ENCODE measurements at places on chromosomes 6 and 20. TPM values are rescaled to one million over a fixed set of nuclear protein-coding genes. Genes with fewer than 3 reads are reported as not detected.

GSTA4 gene
- not detected for total RNA-seq

LGSN gene
- total RNA-seq: not detected

DNA sequence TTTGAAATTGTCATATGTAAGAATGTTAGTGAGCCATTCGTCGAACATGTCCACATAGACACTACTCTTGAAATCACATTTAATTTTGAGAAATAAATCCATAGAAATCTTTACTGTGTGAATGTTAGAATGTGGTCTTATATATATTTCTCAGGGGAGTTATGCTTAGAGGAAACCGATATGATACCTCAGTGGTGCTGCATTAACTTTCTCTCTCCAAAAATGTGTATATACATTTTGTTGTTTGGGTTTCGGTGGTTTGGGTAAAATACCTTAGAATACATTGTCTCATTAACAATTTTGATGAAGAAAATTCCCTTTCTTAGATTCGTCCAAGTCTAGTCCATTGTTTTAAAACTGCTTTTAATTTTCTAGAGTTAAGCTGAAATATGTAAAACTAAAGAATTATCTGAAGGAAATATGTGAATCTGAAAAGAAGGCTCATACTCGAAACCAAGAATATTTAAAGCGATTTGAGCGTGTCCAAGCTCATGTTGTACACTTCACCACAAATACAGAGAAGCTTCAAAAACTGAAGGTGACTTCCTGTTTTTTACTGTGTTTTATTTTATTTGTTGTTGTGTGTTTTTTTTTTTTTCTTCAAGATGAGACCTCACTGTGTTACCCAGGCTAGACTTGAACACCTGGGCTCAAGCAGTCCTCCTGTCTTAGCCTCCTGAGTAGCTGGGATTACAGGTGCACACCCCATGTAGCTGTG is 10.3 kb downstream of the KIZ start:
- no peaks in the 10 kb centered on the region for H3K27me3 ChIP-seq
- H3K4me1 ChIP-seq: no peaks in the 10 kb centered on the region
- no peak for DNase-seq
- H3K36me3 ChIP-seq: peaks cover 7% of the 10 kb centered on the region

GRCh38 chr20:21019814-21020658 is 86.1 kb downstream of the LINC00237 start:
- H3K4me3 ChIP-seq: no peak overlapping the region
- no peaks in the 10 kb centered on the region for H3K4me1 ChIP-seq
- no peak overlapping the region for H3K27ac ChIP-seq
- no peaks in the 10 kb centered on the region for H3K36me3 ChIP-seq

SOBP gene
- not detected for total RNA-seq

Measured in naive thymus-derived CD4-positive, alpha-beta T cell (primary cell).